SK-N-DZ (cell line): ENCODE measurements at places on chromosomes 6 and 20.

GRCh38 chr6:8845690-8846089 lies 410.3 kb upstream of the SLC35B3 start:
- DNase-seq, result no peak

DNA sequence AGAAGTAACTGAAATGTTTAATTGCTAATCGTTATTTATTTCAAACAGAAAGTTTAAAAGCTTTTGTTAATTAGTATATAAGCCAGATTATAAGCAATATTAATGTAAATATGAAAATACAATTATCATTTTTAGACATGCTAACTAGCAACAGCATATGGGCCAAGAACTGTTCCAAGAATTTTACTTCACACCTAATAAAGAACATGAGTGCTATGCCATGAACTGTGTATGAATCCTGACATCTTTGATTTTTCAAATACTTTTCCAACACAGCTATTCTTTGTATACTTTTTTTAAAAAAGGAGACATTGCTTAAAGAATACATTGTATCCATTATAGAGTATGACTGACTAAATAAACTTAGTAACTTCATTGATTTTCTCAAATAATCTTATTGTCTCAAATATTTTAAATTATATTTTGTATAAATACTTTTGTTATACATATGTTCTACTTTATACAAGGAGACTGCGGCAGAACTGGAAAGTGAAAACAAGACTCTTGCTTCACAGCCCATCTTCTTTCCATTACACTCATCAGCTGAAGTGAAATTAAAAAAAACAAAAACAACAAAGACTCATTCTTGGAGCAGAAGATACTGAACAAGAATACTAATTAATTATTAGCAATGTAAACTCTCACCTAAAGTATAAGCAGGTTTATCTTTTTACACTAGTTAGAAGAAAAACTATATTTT lies 89.9 kb downstream of the EPHA7 start:
- DNase-seq, result no peak

GRCh38 chr20:46260480-46260879 lies 47.8 kb downstream of the CDH22 start:
- no peak for DNase-seq

DNA sequence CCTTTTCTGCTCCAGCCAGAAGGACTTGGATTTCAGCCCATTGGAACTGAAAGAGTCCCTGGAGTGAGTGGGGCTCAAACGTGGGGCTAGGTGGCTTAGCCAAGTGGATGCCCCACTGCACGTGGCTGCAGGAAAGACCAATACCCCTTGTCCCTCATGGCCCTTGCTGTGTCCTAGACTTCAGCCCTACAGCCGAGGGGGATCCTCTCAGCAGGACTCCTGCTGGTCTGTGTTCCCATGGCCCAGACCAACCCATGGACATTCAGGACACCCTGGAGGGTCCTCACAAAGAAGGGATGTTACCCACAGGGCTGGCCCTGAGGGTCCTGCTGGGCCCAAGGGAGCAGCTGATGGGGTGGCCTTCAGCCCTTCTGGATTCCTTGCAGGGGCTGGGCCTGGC lies 30.0 kb upstream of the PHACTR3 start:
- no peak for DNase-seq

DNA sequence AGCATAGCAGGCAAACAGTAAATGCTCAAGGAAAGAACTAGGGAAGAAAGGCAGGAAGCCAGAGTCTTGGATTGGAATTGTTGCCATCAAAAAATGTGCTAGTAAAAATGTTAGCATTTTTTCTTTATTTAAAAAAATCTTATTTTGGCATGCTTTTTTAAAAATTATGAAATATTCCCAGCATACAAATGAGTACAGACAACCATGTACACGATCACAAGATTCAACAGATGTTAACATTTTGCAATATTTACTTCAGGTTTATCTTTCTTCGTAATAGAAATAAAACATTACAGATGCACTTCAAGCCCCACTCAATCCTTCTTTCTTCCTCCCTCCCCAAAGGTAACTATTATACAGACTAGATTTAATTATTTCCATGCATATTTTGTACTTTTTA lies 27.4 kb upstream of the NOP56 start:
- no peak for DNase-seq

GRCh38 chr6:125959041-125959440 lies 2.5 kb downstream of the HINT3 start:
- no peak for DNase-seq

DNA sequence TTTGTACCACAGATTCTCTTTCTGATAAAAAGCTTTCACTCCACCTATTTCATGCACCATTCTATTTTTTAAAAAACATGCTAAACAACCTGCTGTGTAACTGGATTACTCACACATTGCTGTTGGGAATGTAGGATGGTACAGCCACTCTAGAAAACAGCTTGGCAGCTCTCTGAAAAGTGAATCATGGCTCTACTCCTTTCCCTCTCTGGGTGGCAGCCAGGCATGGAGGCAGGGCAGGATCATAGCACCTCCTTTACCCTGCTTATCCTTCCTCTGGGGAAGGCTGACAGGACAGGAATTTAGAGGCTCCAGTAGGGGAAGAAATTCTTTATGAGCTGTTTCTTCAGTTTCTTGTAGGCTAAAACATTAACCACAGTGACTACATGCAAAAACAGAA lies 6.7 kb upstream of the VNN2 start:
- no peak for DNase-seq

GRCh38 chr6:40986364-40986763 lies 52.7 kb downstream of the UNC5CL start:
- DNase-seq, result no peak

GRCh38 chr20:46246559-46246958 lies 61.7 kb downstream of the CDH22 start:
- no peak for DNase-seq

DNA sequence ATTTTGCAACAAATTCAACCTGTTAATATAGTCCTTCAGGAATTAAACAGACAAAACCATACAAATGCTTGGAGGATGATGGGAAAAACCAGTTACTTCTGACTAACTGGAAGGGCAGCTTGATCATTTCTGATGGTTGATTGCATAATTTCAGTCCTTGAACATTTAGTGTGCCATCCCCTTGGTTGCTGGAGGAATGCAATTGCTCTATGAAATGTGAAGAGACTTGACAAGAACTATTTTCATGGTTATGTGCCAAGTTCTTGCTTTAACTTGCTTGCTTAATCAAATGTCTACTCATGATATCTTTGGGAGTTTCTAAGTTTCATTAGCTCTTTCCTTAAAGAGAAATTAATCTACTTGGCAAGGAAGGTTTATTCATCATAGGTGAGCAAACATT lies 45.2 kb downstream of the ANKEF1 start:
- no peak for DNase-seq
